ENCODE measurements at places on chromosomes 3 and 15.
A peak's percentile ranks its signal among the peaks of the same experiment; 100 is the strongest.

- DNase-seq, result no peak
These were observed 7.8 kb upstream of the NUP210 start for GRCh38 chr3:13427662-13428603.

- no peak for DNase-seq
These were observed 43.2 kb downstream of the SCAPER start for GRCh38 chr15:76861815-76862397.

DNA sequence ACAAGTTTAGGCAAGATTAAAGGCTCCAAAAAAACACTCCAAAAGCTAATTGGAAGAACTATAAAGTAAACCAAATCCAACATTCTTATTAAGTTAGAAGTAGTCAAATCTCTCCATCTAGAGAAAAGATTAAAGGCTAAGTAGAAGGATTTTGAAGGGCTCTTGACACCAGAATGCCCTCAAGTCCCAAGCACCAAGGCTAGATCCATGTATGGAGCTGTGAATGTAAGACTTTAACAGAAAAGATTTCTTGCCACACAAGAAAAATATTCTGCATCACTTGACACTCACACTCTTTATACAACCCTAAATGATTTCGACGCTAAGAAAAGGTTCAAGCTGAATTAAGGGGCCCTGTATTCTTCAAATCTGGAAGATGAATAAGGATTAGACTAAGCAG is 345.2 kb downstream of the VGLL3 start:
- DNase-seq, result no peak

DNA sequence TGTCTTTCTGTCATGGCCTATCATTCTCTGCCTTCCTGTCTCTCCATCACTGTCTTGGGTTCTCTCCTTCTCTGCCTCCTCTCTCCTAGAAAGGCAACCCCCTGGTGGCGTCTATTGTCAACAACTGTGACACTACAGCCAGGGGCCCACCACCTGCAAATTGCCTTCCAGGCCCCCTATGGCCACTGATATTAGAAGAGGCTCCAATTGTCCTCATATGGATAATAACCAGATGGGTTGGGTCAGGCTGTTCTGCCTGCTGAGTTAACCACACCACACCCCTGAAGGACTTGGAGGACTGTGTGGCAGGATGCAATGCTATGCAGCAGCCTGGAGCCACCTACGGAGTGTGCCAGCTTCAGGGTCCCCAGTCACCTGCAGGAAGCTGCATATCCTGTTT is 665.0 kb downstream of the NTRK3 start:
- DNase-seq, result no peak

DNA sequence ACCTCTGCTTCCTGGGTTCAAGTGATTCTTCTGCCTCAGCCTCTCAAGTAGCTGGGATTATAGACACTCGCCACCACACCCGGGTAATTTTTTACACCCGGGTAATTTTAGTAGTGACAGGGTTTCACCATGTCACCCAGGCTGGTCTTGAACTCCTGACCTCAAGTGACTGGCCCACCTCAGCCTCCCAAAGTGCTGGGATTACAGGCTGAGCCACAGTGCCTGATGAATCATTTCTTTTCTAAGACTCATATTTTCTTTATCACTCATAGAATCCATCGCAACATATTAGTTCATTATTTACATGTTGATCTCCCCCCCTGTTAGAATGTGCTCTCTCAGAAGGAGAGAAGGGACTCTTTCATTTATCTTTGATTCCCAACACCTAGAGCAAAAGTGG is 109.5 kb upstream of the PTPRG start:
- DNase-seq, result peak; percentile 36

- no peak for DNase-seq
These were observed 129.7 kb upstream of the PRICKLE2 start for GRCh38 chr3:64354956-64355355.

DNA sequence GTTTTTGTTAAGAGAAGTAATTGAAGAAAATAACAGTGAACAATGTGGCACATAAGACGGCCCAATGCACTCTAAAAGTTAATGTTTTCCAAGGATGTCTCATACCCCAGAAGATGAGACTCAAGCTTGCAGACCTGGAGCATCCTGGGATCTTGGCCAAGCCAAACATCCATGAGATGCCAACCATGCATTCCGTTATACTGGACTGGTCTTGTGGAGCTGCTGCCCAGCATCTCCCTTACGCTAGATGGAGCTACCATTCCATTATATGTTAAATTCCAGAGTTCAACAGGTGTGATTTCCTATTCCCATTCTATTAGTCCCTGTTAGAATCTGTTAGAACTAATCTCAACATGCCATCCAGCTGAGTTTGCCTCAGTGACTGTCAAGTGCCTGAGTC is 181.8 kb downstream of the PDCD6IP start:
- DNase-seq, result peak; percentile 74

DNA sequence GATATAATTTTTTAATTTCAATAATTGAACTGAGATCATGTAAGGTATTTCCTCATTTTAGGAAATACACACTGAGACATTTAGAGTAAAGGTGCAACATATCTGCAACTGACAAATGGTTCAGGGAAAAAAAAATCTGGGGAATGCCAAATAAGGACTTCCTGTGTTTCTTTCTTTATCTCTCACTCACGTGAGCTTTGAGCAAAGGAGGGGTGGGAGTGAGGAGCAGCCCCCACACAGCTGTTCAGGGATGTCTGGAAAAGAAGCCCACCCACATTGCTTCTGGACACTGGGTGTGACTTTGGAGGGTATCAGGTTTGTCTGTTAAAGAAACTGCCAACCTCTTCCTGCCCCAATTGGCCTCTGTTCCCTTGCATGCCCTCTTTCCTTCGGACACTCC is 5.6 kb upstream of the TP63 start:
- no peak for DNase-seq

- DNase-seq, result peak; percentile 64
These were observed 53.9 kb downstream of the CALML4 start for GRCh38 chr15:68151277-68151676.

DNA sequence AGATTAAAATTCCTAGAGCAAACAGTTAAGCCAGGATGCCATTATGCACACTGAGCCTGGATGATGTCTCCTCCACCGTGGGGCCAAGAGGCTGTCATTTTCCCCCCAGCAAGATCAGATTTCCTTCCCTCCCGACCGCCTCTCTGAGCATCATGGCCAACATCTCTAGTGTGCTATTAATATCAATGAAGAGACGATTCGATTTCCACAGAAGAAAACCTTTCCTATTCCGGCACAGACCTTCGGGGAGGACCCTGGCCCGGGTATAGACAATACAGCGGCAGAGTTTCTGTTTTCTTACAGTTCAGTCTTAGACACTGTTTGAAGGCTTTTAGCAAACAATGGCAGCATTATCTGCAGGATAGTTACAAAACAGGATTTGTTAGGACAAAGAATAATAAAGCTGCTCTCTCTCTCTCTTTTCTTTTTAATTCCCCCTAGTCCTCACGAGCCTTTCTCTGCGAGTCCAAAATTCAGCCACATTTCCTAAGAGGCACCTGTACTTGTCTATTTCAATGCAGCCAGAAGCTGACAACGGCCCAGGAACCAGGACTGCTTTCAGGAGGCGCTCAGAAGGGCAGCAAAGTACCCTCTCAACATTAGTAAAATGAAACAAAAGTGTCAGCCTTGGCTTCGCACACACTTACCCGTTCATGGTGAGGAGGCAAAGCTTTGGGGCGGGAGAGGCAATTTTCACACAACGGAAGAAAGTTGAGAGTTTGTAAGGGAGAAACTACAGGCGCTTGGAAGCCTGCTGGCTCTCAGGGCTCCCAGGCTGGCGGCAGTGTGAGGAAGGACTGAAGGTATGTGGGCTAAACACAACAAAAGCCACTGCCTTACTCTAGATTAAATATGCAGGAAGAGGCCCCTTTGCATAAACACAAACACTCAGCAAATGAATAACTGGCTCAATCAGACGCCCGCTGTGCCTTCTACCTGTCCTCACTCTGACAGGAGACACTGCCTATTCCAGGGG is 278.0 kb downstream of the FOXP1 start:
- peak; percentile 67 for DNase-seq

DNA sequence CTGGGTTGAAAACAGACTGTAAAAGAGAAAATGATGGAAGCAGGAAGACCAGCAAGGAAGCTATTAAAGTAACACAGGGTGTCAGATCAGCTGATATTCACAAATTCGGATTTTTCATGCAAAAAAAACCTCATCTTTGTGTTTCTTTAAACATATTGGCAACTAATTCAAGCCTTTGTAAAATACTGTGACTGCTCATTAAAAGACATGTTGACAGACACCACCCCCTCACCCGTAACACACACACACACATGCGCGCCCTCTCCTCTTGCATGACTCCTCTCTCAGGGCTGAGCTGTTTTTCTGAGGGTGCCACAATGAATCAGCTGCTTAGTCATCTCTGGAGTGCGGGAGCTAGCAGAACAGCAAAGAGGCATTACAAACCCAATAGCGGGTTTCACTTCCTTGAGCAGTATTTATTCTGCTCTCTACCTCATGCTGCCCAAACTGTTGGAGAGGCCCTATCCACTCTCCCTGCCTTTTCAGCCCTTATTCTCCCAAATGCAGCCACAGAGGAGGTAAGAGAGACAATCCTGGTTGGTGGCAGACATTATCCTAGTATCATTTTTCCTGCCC is 35.8 kb upstream of the CCDC80 start:
- peak; percentile 99 for DNase-seq

GRCh38 chr3:187014417-187014864 is 84.1 kb downstream of the ST6GAL1 start:
- peak; percentile 8 for DNase-seq

- no peak for DNase-seq
These were observed 6.8 kb upstream of the GAP43 start for GRCh38 chr3:115616461-115616860.

- no peak for DNase-seq
These were observed 137.2 kb downstream of the PPM1L start for GRCh38 chr3:160893207-160893606.

DNA sequence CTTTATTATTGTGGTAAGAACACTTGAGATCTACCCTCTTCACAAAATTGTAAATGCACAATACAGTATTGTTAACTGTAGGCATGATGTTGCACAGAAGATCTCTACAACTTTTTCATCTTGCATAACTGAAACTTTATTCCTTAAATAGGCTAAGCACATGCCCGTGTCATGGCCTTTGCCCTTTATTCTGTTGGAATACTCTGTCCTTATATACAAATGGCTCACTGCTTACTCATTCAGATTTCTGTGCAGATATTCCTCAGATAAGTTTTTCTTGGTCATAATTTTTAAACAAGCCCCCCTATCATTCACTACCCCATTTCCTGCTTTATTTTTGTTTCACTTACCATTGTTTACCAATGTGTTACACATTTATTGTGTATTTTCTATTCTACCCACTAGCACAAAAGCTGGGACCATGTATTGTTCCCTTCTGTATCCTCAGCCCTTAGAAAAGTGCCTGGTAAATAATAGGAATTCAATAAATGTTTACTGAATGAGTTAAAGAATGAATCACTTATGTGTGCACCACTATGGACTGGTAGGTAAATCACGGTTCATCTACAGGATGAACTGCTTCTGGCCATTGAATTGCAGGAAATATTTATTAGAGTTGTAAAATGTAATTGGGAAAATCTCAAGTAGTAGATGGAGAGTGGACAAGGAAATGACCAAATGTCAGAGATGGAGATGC is 151.0 kb downstream of the CPNE4 start:
- no peak for DNase-seq

GRCh38 chr15:73273181-73274002 is 95.4 kb downstream of the HCN4 start:
- DNase-seq, result peak; percentile 66

DNA sequence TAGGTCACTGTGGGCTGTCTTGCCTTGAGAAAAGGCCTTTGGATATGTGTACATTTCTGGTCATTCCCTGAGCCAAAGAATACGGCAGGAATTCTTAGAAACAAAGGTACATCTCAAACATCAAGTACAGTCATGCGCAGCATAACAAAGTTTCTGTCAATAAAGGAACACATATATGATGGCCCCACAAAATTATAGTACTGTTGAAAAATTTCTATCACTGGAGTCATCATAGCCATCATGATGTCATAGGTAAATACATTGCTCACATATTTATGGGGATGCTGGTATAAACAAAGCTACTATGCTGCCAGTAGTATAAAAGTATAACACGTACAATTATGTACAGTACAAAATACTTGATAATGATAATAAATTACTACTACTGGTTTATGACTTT is 38.9 kb upstream of the NECTIN3 start:
- DNase-seq, result peak; percentile 7

GRCh38 chr3:123075359-123075758 is 8.5 kb downstream of the PDIA5 start:
- no peak for DNase-seq

DNA sequence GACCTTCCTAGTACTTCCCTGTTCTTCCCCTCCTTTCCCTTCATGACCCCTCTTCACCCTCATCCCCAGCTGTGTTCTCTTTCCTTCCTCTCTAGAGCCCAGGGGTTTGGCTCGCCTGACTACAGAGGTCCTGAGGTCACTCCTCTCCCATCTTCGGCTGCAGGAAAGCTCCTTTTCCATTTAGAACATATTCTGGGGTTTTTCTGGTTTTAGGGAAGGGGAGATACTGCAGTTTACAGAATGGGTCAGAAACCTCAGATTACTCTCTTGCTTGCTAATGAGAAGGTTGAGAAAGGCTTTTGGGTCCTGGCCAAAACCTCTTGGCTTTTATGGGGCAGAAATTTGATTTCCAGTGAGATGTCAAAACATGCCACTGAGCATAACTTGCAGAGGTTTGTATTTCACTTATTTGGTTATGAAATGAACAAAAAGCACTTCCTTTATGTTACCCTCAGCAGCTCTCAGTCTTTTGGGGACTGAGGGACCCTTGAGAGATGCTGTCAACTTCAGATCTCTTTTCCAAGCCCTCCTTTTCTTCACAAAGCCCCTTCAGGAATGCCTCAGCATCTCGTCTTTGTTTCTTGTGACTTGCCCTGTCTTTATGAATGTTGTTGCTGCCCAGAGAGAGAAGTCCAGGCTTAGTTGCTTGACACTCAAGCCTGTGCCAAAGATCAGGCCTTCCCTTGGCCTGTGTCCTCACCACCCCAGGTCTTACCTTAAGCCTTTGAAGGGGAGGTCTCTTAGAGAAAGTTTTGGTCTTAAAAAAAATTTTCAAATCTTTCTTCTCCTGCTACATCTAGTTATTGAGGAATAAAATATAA is 121.7 kb upstream of the TPM1 start:
- peak; percentile 85 for DNase-seq

DNA sequence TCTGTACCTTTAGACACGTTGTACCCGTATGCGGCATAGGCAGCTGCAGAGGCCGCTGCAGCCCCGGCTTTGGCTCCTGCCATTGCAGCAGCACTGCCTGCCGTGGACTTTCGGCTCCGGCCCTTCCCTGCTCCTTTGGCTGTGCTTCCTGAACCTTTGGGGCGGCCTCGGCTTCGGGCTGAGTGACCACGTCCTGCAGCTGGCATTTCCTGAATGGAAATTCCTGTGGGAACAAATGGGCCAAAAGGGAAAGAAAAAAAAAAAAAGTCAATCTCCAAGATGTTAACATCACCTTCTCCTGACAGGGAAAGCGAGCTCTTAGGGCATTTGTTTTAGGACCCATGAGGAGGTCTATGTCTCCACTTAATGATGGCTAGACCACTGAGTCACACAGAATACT is 29.6 kb downstream of the CHAC1 start:
- peak; percentile 63 for DNase-seq
